ENCODE measurements at places on chromosomes 1 and 21. TPM values are rescaled to one million over a fixed set of nuclear protein-coding genes. Genes with fewer than 3 reads are reported as not detected.

Gene S100A7
- not detected for total RNA-seq

Gene HSD3B2
- not detected for total RNA-seq

Gene ORC1
- total RNA-seq, result 0.11 TPM

Gene FMO2
- 49.7 TPM for total RNA-seq

Gene BCAN
- total RNA-seq, result 0.05 TPM

Gene DIPK1A
- 5.0 TPM for total RNA-seq

Gene LAPTM5
- 18.8 TPM for total RNA-seq

Gene CALML6
- total RNA-seq, result not detected

Gene TARDBP
- total RNA-seq, result 95.5 TPM

Gene LCE1A
- total RNA-seq, result not detected

Gene NBPF12
- 2.5 TPM for total RNA-seq

GRCh38 chr1:52238887-52239707, 97.2 kb downstream of the ZFYVE9 start:
- DNase-seq, result no peak

GRCh38 chr1:165833358-165833757, 5.9 kb downstream of the UCK2 start:
- no peak for DNase-seq

GRCh38 chr1:65998763-65999583, 206.3 kb downstream of the PDE4B start:
- no peak for DNase-seq

DNA sequence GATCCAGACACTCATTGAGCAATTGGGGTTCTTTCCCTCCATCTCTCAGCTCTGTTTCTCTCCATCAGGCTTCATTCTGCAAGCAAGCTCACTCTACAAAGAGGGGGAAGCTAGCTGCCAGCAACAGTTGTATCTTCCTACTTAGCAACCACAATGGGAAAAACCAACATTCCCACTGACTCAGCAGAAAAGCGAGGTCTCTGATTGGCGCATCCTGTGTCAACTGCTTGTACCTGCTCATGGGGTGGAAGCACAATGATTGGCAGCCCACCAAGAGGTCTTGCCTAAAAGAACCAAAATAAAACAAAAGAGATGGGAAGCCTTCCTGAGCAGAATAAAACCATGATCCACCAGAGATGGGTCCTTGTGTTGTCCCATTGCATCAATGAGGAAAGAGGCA, 4.0 kb upstream of the CDA start:
- DNase-seq, result no peak

- no peak for DNase-seq
These were observed 37.0 kb downstream of the MIA3 start for GRCh38 chr1:222654849-222655248.

GRCh38 chr1:219749370-219749769, 136.5 kb upstream of the ZC3H11B start:
- DNase-seq, result no peak

DNA sequence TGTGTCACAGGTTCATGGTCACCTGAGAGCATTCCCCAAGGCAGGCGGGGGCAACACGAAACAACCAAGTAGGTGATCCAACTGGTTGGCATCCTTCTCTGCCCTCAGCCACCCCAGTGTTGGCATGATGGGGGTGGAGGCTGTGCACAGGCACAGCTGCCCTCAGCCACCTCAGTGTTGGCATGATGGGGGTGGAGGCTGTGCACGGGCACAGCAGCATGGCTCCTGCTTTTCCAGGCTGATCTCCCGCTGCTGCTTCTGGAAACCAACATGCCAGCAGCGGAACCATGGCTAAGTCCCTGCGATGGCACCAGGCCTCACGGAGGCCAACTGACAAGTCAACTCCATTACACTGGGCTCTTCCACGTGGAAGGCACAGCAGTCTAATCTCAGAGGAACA, 447.8 kb downstream of the PTPRU start:
- no peak for DNase-seq

GRCh38 chr1:179003512-179004066, 22.1 kb upstream of the FAM20B start:
- DNase-seq, result no peak

DNA sequence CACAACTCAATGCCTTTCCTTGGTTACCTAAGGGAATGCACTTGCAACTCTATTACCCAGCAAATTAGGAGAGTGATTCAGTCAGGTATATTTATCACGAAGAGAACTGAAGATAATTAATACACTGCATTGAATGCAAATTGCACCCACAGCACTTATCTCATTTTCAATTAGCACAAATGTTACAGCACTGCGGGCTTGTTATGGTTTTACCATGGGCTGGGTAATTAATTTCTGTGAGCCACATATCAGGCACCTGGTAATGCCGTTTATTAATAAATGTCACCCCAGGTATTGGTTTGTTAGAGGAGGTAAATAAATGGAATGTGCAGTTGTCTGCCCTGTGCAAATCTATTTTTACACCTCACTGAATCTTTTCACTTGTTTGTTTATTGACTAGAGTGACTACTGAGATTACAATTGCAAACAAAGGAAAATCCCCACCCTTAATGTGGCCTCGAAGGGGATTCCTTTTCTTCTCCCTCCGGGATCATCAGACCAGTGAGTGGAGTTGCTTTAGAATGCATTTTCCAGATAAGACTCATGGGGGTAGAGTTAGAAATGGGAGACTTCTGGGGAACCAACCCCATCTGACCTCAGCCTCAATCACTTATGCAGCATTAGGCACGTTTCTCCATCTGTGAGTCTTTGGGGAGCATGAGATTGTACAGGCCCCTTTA, 269.3 kb downstream of the RPS6KC1 start:
- DNase-seq, result no peak

GRCh38 chr1:213622365-213623063, 365.3 kb upstream of the PROX1 start:
- DNase-seq, result no peak

GRCh38 chr1:112308716-112309115, 87.3 kb upstream of the CTTNBP2NL start:
- DNase-seq, result no peak

GRCh38 chr21:29873908-29874307, 65.9 kb downstream of the GRIK1 start:
- DNase-seq, result no peak

DNA sequence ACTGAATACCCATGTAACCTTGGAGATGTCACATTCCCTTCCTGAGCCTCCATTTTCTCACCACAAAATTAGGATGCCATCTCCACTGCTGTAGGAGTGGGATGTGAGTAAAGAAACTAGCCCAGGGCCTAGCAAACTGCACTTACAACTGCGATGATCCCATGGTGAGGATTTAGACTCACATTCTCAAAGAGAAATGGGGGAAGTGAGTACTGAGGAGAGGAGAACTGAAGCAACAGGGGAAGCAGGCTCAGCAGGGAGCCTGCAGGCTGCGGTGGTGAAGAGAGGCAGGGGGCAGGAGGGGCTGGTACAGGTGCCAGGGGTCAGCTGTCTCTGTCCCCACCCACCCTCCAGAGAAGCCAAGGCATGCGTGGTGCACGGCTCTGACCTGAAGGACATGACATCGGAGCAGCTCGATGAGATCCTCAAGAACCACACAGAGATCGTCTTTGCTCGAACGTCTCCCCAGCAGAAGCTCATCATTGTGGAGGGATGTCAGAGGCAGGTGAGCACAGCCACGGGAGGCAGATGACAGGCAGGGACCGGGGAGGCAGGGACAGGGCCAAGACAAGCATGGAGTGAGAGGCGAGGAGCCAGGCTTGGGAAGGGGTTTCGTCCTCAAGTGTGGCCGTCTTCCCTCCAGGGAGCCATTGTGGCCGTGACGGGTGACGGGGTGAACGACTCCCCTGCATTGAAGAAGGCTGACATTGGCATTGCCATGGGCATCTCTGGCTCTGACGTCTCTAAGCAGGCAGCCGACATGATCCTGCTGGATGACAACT, 16.4 kb upstream of the ATP1A4 start:
- no peak for DNase-seq

DNA sequence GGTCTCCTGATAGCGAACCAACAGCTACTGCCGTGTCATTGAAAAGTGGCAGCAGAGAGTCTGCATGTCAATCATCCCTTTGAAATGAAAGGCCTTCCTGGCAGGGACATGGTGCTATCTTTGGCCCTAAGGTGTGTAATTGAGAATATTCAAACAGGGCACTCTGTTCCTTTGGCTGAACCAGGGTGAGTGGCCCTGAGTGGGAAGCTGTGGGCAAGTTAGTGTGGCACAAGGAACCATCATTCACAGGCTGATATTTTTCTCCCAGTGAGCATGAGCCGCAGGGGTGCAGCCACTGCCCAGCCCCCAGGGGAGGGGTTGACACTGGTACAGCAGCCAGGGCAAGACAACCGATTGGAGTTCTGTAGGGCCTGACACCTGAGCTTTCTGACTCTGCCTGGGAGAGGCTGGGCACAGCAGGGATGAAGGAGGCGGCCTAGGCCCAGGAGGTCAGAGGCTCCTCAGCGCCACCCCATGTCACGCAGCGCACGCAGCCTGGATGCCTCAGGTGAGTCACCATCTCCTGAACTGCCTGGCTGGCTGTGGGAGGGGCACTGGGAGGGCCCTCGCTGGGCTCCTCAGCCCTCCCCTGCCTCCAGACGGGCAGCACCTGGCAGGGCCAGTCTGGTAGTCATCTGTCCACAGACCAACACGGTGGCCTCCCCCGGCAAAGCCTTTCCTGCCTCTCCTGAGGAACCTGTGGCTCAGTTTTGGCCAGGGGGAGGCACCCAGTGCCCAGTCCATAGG, 13.2 kb downstream of the QSOX1 start:
- DNase-seq, result no peak

DNA sequence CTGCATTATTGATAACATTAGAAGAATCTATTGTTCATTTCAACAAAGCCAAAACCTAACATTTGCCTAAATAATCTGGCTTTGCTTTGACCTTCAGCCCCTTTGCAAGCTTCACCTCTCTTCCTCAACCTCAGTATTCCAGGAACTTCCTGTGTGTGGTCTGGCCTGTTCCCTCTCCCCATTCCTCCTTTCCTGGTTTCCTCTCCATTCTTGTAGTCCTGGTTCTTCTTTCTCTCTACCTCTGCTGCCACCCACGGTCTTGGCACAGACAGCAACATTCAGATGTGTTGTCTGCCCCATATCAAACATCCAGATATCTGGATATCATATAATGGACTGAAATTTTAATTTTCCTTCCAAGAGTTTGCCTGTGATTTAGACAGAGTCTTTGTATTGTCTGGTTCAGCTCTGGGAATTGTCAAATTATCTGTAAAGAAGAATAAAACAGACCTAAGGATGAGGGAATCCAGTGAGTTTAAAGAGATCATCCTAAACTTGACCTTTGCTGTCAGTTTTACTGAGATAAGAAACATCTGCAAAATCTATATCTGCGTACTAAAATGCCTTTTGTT, 148.1 kb upstream of the KCTD3 start:
- no peak for DNase-seq

DNA sequence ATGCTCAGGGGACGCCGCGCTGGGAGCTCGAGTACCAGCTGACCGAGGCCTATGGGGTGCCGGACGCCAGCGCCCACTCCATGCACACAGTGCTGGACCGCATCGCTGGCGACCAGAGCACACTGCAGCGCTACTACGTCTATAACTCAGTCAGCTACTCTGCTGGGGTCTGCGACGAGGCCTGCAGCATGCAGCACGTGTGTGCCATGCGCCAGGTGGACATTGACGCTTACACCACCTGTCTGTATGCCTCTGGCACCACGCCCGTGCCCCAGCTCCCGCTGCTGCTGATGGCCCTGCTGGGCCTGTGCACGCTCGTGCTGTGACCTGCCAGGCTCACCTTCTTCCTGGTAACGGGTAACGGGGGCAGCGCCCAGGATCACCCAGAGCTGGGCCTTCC, 1.3 kb upstream of the XKR8 start:
- no peak for DNase-seq

GRCh38 chr1:195769461-195769860, 838.8 kb downstream of the KCNT2 start:
- DNase-seq, result no peak

- no peak for DNase-seq
These were observed 313.5 kb downstream of the ZNF326 start for GRCh38 chr1:90308421-90308820.
